Fibroblast of villous mesenchyme (primary cell): ENCODE measurements at places on chromosomes 2 and 18. TPM values are rescaled to one million over a fixed set of nuclear protein-coding genes. Genes with fewer than 3 reads are reported as not detected.
A peak's percentile ranks its signal among the peaks of the same experiment; 100 is the strongest.

GRCh38 chr2:65204461-65205210, 23.0 kb upstream of the ACTR2 start:
- peak; percentile 22 for DNase-seq

DNA sequence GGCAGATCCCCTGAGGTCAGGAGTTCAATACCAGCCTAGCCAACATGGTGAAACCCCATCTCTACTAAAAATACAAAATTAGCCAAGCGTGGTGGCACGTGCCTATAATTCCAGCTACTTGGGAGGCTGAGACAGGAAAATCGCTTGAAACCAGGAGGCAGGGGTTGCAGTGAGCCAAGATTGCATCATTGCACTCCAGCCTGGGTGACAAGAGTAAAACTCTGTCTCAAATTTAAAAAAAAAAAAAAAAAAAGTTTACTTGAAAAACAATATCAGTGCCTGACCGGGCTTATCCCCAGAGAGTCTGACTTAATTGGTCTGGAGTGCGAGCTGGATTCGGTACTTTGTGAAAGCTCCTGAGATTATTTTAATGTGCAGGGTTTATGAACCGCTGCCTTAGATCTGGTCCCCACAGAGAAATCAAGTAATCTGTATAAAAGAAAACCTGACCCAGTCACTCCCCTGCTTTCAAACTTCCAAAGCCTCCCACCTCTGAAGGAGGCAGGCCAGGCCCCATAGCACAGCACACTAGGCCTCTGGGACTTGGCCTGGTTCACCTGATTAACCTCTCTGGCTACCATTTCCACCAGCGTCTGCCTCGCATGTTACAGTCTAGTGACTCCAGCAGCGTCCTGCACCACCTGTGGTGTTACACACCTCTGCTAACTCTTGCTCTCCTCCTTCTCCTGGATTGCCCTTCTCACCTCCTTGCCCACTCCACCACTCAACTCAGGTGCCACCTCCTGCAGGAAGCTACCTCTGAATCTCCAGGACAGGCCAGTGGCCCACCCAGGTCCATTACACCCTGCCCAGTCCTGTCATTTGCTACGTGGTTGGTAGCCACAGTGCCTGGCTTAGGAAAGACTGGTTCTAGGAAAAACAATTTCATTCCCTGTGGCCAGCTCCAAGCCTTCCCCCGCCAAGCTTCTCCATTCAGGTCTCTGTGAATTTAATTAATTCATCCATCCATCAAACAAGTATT, 114.3 kb upstream of the PPP1CB start:
- DNase-seq: no peak

DNA sequence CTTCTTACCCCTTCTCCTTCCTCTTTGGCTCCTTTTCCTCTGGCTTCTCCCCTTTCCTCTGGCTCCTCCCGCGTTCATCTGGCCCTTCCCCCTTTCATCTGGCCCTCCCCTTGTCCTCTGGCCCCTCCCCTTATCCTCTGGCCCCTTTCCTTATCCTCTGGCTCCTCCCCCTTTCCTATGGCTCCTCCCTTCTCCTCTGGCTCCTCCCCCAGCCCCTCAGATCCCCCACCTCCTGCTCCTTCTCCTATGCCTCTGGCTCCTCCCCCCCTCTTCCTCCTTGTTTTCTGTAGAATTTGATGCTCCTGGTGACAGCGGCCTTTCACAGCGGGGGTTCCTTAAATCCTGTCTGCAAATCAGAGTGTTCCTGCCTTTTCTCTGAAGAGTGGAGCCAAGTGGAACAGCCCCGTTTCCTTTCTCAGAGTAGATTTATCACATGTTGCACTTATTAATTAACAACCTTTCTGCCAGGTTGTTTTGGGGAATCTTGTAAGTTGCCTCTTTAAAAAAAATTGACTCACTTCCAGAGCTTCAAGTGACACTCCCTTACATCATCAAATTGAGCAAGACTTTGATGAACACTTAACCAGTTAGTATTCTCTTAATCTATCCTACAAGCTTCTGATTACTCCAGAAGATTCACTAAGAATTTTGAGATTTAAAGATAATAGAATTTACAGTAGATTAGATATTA, 27.9 kb downstream of the FABP1 start:
- peak; percentile 14 for DNase-seq

GRCh38 chr2:172234716-172235691, 132.3 kb upstream of the DLX2 start:
- no peak for DNase-seq

- DNase-seq: peak; percentile 57
Measured at GRCh38 chr2:61887717-61888266, 664 bp downstream of the CCT4 start.

DNA sequence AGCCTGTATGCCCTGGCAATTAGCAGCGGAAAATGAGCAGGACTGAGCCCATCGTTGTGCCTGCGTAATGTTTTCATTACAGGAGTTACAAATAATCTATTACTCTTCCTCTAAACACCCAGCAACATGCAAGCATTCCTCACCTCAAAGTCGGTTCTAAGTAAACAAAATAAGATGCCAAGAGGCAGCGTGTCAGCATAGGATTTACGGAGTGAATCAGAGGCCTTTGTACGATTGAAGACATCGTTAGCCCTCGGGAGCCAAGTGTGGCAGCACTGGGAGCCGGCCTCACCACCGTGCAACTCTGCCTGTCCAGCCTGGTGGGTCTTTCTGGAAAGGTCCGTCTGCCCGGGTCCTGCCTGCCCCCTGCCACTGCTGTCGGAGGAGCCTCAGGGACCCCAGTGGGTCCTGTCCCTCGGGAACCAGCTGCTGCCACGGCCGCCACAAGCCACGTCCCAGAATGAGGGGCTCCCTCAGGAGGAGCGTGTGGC, 80.1 kb upstream of the CTDP1 start:
- peak; percentile 40 for DNase-seq

DNA sequence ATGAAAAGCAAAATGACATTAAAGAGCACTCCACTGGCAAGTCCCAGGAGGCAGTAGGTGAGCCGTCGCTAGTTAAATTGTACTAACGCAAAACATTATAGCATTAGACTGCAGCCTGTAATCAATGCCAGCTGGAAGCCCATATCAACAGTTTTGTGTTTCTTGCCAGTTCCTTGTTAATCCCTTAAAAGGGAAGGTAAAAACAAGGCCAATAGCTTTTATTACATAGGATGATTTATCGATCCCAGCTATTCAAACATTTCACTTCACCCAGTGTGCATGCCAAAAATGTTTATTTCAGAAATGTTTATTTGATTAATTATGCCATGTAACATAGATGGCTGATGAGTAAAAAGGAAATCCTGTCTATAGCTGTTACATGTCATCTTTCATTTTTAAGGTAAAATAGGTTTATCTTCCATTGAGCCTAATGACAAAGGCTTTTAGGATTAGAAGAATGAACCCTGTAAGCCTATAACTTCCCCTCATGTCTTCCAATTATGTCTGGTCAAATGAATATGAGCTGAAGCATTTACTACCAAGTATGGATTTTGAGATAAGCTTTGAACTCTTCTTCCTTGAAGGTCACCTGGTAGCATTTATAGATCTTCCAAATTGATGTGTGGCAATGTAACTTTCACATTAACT, 591.2 kb downstream of the RNF144A start:
- no peak for DNase-seq

- peak; percentile 10 for DNase-seq
Measured at GRCh38 chr2:37857575-37858399, 67.3 kb upstream of the RMDN2 start.

GRCh38 chr18:14922031-14922430, 174.1 kb downstream of the ANKRD30B start:
- DNase-seq: no peak

GRCh38 chr2:145207884-145208283, 688.0 kb upstream of the ZEB2 start:
- no peak for DNase-seq

GRCh38 chr2:237065071-237065377, 20.7 kb upstream of the COPS8 start:
- no peak for DNase-seq

- no peak for DNase-seq
Measured at GRCh38 chr2:7693246-7694075, 776.2 kb downstream of the RNF144A start.

DNA sequence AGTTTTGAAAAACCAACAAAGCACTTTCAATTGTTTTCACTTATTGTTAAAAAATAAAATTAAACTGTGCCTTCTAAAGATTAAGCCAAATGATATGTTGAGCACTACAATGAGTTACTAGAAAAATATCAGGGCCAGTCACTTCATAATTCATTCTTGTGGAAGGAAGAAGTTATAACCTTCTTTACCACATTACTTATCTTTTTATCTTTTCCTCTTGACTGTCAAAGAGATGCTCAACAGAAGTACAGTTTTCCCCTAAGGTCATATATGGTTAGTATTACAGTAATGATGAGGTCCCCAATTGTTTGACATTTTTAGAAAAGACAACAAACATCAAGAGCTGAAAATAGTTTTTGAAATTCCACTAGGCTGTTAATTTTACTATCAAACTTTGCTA, 9.4 kb downstream of the PELI1 start:
- DNase-seq: peak; percentile 64

GRCh38 chr2:3527886-3528785, 8.8 kb upstream of the ADI1 start:
- DNase-seq: no peak

GRCh38 chr18:316393-316792, 48.5 kb upstream of the THOC1 start:
- DNase-seq: no peak

DNA sequence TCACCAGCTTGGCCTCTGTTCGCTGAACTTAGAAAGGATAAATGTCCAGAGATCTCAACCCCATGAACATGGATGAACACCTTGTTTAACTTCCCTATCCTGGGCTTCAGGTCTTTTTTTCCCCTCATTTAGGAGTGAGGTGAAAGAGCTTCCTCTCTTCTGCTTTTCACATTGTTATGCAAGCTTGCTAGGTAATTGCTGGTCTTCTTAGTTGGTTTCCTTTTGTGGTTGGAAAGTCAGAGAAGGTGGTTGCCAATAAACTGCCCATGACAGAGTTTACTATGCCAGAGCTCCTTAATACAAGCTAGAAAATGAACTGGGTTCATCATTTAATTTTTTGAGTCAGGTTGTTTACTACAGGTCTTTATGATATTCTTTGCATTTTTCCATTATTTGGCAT, 16.6 kb downstream of the SLC9A4 start:
- DNase-seq: no peak

- DNase-seq: peak; percentile 89
Measured at GRCh38 chr18:29181151-29181901, 1004.4 kb upstream of the CDH2 start.

GRCh38 chr2:56001947-56002346, 78.4 kb upstream of the EFEMP1 start:
- DNase-seq: peak; percentile 71

GRCh38 chr2:118440404-118441098, 352.3 kb downstream of the INSIG2 start:
- DNase-seq: no peak

- DNase-seq: no peak
Measured at GRCh38 chr18:9992973-9993520, 79.2 kb downstream of the VAPA start.

DNA sequence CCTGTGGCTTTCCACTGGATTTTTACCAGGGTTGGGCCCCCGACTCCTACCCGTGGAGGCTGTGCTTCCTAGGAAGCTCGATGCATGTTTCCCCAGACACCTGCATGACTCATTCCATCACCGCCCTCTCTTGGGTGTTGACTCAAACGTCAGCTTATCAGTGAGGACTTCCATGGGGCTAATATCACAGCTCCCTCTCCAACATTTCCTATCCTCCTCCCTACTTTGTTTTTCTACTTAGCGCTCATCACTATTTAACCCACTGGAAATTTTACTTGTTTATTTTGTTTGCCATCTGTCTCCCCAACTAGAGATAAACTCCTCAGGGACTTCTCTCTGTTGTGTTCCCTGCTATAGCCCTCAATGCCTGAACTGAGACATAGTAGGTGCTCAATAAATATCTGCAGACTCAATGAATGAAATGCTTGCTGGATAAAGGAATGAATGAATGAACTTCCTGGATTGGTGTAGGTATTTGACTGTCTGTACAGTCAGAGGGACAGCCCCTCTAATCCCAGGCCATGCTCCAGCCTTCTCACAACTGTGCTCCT, 89.7 kb upstream of the MSH2 start:
- DNase-seq: peak; percentile 33

- no peak for DNase-seq
Measured at GRCh38 chr2:98498703-98499440, 54.2 kb downstream of the INPP4A start.

DNA sequence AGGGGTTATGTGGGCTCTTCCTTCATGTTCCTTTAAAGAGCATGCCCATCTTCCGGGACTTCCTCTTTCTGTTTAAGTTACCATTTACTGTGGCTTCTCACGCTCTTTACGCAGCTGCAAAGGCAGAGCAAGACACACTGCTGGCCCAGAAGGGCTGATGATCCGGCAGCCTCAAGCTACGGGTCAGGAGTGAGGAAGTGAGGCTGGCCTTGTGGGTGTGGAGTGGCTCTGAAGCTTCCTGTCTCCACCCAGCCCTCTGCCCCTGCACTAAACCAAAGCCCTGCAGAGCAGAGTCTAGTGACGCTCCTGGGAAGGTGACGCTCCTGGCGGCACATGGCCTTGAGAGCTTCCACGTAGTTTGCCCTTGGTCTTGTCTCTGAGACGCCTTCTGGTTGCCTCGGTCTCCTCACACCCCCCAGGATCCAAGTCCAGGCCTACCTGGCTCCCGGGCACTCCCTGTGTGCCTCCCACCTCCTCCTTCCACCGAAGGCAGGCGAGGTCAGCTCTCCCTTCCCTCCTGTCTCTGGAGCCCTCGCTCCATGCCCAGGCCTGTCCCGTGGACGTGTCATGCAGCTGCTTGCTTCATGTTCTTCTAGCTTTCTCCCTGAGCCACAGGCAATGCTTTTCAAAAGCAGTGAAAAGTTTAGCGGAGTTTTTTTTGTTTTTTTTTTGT, 50.3 kb downstream of the ARL4C start:
- DNase-seq: peak; percentile 19

DNA sequence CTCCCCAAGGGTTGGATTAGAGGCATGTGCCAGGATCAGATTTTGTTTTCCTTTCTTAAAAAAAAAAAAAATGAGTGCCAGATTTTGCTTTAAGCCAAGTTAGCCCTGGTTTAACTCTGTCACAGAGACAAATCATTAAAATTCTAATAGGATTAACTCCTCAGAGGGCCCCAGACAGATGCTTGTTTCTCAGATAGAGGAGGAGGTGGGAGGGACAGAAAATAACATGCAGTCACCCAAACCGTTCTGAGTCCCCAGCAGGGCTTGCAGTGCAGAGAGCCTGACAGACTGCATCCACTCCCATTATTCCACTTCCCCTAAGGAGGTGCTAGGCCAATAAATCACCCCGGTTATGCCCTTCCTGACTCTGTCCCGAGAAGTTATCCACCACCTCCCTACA, 6.3 kb upstream of the PROKR1 start:
- DNase-seq: no peak

GRCh38 chr2:62597323-62597722, 91.3 kb upstream of the TMEM17 start:
- DNase-seq: peak; percentile 50

Gene CRYGC
- not detected in 2 replicates for total RNA-seq

Gene HRH4
- total RNA-seq: under 0.01 TPM in 1 of 2 replicates, not detected in the other

Gene SPP2
- not detected in 2 replicates for total RNA-seq

Gene PROKR1
- total RNA-seq: not detected in 2 replicates

Gene RNF152
- 11.7 and 17.4 TPM in 2 replicates for total RNA-seq

Gene GREB1L
- 8.7 and 25.0 TPM in 2 replicates for total RNA-seq

Gene REV1
- 40.6 and 44.0 TPM in 2 replicates for total RNA-seq

Gene SULT1C2
- not detected in 2 replicates for total RNA-seq

Gene FTCDNL1
- 0.32 and 0.43 TPM in 2 replicates for total RNA-seq

Gene NPPC
- not detected in 2 replicates for total RNA-seq
